Body of pancreas (tissue), 4 donors: ENCODE measurements at places on chromosomes 5 and 9. TPM values are rescaled to one million over a fixed set of nuclear protein-coding genes. Genes with fewer than 3 reads are reported as not detected.

GRCh38 chr9:135247227-135247930 lies 159.9 kb downstream of the OLFM1 start:
- H3K4me1 ChIP-seq = peaks cover 27% of the 10 kb centered on the region
- H3K27ac ChIP-seq = no peak overlapping the region
- no peak overlapping the region for H3K4me3 ChIP-seq
- no peaks in the 10 kb centered on the region for H3K27me3 ChIP-seq
- peak; percentile 49 for DNase-seq

DNA sequence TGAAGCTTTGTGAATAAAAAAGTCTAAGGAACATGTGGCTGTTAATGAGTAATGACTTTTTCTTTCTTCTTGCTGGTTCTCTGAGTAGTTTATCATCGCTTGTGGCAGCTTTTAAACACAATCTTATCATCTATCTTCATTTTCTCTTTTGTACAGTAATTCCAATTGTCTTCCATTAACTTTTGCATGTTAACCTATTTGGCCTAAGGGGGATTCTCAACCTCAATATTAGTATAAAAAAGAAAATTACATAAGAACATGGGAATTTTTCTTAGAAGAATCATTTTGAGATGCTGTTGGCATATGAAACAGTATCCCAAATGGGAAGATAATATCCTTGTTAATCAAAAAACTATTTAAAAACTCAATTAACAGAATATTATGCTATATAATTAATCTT lies 179.7 kb upstream of the GPR151 start:
- H3K4me1 ChIP-seq = no peaks in the 10 kb centered on the region
- H3K36me3 ChIP-seq = no peaks in the 10 kb centered on the region
- DNase-seq = no peak
- no peak overlapping the region for H3K27ac ChIP-seq
- no peaks in the 10 kb centered on the region for H3K27me3 ChIP-seq

GRCh38 chr9:19423163-19423562 lies 14.4 kb downstream of the ACER2 start:
- H3K27ac ChIP-seq = no peak overlapping the region
- H3K36me3 ChIP-seq = no peaks in the 10 kb centered on the region
- no peak overlapping the region for H3K4me3 ChIP-seq
- DNase-seq = no peak
- H3K4me1 ChIP-seq = no peaks in the 10 kb centered on the region

GRCh38 chr9:20570087-20570486 lies 52.2 kb downstream of the MLLT3 start:
- no peaks in the 10 kb centered on the region for H3K4me1 ChIP-seq
- H3K27ac ChIP-seq = no peak overlapping the region
- no peaks in the 10 kb centered on the region for H3K27me3 ChIP-seq
- no peak for DNase-seq

- DNase-seq = no peak
- H3K4me1 ChIP-seq = no peaks in the 10 kb centered on the region
- no peaks in the 10 kb centered on the region for H3K36me3 ChIP-seq
- H3K27ac ChIP-seq = no peak overlapping the region
- no peak overlapping the region for H3K4me3 ChIP-seq
Observed at GRCh38 chr9:21429191-21429590, 11.0 kb upstream of the IFNA1 start.

DNA sequence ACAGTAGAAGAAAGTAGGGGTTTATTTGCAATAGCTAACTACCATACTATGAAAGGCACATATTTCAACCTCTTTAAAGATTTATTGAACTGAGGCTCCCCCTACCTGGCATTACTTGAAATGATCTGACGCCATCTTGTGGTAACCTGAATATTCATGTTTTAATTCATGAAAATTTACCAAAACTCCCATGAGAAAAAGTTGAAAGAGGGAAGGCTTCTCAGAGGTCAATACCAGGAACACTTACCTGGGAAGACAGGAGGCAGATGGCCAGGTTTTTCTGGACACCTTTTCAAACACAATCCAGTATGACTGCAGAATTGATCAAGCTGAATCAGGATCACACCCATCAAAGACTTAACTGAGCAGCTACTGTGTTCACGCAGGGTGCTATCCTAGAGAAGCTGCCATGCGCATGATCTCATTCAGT lies 9.4 kb downstream of the PRELID2 start:
- DNase-seq = no peak
- no peaks in the 10 kb centered on the region for H3K27me3 ChIP-seq
- peaks cover 40% of the 10 kb centered on the region for H3K4me1 ChIP-seq
- H3K4me3 ChIP-seq = no peak overlapping the region

Gene F12
- total RNA-seq = 0.33 TPM

Gene PAX5
- 0.52 TPM for total RNA-seq

Gene SLC1A1
- total RNA-seq = 2.6 TPM

Gene AGXT2
- not detected for total RNA-seq

Gene DCANP1
- total RNA-seq = not detected
